ENCODE measurements at places on chromosomes 13 and 19. TPM values are rescaled to one million over a fixed set of nuclear protein-coding genes. Genes with fewer than 3 reads are reported as not detected.

GRCh38 chr19:52590728-52591127 is 20.6 kb downstream of the ZNF701 start:
- H3K36me3 ChIP-seq: peaks cover 13% of the 10 kb centered on the region
- H3K27me3 ChIP-seq: no peaks in the 10 kb centered on the region
- no peak for DNase-seq
- H3K27ac ChIP-seq: no peak overlapping the region
- no peaks in the 10 kb centered on the region for H3K4me1 ChIP-seq
- no peak overlapping the region for H3K4me3 ChIP-seq

DNA sequence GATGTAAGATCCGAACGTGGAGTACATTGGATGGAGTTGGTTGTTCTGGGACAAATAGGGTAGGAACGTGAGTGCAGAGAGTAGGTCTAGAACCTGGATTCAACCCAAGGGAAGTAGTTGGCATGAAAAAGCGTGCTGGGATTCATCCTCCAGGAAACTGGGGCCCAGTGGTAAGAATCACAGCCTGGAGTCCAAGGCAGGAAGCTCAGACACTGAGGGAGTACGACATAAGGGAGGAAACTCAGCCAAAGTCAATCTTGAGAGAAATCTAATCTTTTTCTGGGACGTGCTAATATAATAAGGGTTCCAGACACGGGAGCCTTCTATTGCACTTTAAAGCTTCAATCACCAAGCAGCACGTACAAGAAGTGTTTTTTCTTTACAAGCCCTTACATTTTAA is 46.4 kb downstream of the DLEU7 start:
- no peaks in the 10 kb centered on the region for H3K27me3 ChIP-seq
- no peaks in the 10 kb centered on the region for H3K4me1 ChIP-seq
- H3K36me3 ChIP-seq: no peaks in the 10 kb centered on the region
- no peak overlapping the region for H3K27ac ChIP-seq
- DNase-seq: no peak
- H3K4me3 ChIP-seq: no peak overlapping the region

The FIZ1 gene
- polyA plus RNA-seq: 7.2 TPM

DNA sequence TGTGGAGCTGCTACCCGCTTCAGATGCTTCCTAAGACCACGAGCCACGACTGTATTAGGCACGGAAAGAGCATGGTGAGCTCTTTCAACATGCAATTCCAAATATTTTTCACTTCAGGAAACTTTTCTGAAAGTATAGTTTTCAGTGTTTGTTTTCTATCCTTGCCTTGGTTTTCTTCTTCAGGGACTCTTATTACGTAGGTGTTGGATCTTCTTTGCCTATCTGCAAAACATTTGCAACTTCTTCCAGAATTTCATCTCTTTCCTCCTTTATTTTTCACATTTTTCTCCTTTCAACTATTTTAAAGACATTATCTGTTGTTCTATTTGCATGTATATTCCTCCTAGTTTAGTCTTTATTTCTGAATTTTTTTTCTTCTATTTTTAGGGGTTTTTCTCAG is 148.9 kb upstream of the LSM14A start:
- no peak overlapping the region for H3K4me3 ChIP-seq
- no peaks in the 10 kb centered on the region for H3K36me3 ChIP-seq
- H3K4me1 ChIP-seq: no peaks in the 10 kb centered on the region
- H3K27me3 ChIP-seq: no peaks in the 10 kb centered on the region

- H3K4me1 ChIP-seq: peaks cover 33% of the 10 kb centered on the region
- no peak for DNase-seq
- H3K36me3 ChIP-seq: no peaks in the 10 kb centered on the region
- no peaks in the 10 kb centered on the region for H3K27me3 ChIP-seq
- H3K27ac ChIP-seq: no peak overlapping the region
- no peak overlapping the region for H3K4me3 ChIP-seq
Observed at GRCh38 chr13:44112700-44113329, 233.1 kb downstream of the LACC1 start.

The KLF12 gene
- 0.54 TPM for polyA plus RNA-seq

- no peaks in the 10 kb centered on the region for H3K4me1 ChIP-seq
- DNase-seq: no peak
- H3K4me3 ChIP-seq: no peak overlapping the region
- no peaks in the 10 kb centered on the region for H3K27me3 ChIP-seq
- H3K27ac ChIP-seq: no peak overlapping the region
- H3K36me3 ChIP-seq: no peaks in the 10 kb centered on the region
Observed at GRCh38 chr13:81382246-81382645, 1041.3 kb upstream of the SPRY2 start.

GRCh38 chr19:8367327-8368001 is 3.5 kb downstream of the ANGPTL4 start:
- peak; percentile 68 for DNase-seq
- H3K27me3 ChIP-seq: no peaks in the 10 kb centered on the region
- H3K27ac ChIP-seq: no peak overlapping the region
- H3K4me1 ChIP-seq: peaks cover 2% of the 10 kb centered on the region
- no peaks in the 10 kb centered on the region for H3K36me3 ChIP-seq
- H3K4me3 ChIP-seq: no peak overlapping the region

DNA sequence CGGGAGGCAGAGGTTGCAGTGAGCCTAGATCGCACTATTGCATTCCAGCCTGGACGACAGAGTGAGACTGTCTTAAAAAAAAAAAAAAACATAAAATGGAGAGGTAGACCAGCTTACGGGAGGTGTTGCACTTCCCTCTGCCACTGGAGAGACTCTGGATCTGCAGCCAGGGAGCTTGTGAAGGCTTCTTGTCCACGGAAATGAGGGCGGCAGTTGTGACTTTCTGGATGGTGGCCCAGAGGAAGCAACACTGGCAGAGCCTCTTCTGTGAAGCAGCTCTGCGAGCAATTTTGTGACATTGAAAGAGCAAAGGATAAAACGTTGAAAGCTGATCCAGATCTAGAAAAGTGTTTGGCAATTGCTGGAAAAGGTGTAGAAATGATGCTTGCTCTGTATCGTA is 10.4 kb downstream of the SPINT2 start:
- no peaks in the 10 kb centered on the region for H3K27me3 ChIP-seq
- peaks cover 2% of the 10 kb centered on the region for H3K4me1 ChIP-seq
- H3K27ac ChIP-seq: peak overlapping the region; percentile 64

DNA sequence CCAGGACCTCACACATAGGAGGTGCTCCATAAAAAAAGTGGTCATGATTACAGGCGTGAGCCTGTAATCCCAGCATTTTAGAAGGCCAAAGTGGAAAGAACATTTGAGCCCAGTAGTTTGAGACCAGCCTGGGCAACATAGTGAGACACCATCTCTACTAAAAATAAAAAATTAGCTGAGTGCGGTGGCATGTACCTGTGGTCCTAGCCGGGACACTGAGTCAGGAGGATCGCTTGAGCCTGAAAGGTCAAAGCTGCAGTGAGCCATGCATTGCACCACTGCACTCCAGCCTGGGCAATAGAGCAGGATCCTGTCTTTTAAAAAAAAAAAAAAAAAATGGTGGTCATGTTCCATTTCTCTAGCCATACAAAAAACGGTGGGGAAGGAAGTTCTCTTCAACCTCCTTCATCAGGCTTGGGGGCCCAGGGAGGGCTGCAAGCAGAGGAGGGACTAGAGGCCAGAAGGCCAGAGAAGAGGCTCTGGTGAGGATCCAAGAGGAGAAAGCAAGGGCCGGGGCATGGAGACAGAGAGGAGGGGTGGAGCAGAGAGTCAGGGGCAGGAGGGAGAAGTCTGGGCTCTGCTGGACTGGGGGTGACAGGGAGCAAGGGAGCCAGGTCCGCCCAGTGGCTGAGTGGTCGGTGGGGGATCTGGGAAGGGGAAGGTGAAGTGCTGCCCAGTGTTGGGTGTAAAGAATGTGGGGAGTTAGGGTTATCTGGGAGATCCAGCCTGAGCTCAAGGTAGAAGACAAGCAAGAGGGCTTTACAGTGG is 8.9 kb downstream of the KASH5 start:
- no peaks in the 10 kb centered on the region for H3K4me1 ChIP-seq
- no peaks in the 10 kb centered on the region for H3K27me3 ChIP-seq
- H3K27ac ChIP-seq: no peak overlapping the region
- DNase-seq: no peak
- H3K36me3 ChIP-seq: no peaks in the 10 kb centered on the region
- no peak overlapping the region for H3K4me3 ChIP-seq

DNA sequence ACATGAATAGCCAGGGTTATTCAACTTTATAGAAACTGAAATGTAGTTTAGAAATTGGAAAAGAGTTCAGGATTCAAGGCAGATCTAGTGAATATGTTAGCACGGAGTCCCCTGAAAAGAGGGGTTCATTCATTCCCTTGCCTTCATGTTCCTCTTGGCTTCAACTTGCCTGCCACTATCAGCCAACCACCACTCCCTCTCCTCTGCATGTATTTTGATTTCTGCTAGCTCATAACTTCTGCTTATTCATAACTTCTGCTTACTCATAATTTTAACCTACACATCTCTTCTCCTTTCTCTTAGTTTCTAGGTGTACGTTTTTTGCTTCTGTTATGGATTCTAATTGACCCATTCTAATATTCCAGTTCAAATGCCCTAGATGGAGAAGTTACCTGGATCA is 5.5 kb upstream of the SERTM1 start:
- DNase-seq: no peak
- H3K27ac ChIP-seq: no peak overlapping the region
- H3K27me3 ChIP-seq: peaks cover 2% of the 10 kb centered on the region
- no peaks in the 10 kb centered on the region for H3K36me3 ChIP-seq
- H3K4me3 ChIP-seq: no peak overlapping the region
- H3K4me1 ChIP-seq: no peaks in the 10 kb centered on the region

DNA sequence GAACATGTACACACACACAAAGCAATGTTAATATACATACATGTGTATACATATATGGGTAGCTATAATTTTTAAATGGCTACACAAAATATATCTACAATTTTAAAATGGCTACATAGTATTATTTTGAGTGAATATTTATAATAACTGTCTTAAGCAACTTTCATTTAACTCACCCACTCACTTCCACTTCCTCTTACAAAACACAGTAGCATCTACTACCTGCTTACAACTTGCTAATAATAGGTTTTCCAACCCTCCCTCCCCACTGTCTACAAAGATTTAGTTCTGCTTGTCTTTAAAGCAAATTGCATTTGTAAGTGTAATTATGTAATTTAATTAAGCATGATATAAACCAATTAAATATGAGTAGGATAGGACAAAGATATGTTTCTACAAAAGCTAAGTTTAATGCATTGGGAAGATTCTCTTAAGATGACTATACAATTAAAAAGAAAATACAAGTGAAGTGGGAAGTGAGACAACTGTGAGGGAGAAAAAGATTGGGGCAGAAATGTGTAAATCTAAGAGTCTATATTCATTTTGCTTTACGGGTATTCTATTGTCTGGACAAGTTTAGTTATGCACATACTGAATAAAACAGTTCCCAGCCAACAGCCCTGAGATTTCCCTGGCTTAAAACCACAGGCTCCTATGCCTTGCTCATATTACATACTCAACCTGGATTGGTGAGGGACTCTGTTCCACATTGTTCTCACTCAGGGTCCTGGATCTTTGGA is 583.1 kb downstream of the EFNB2 start:
- no peaks in the 10 kb centered on the region for H3K36me3 ChIP-seq
- H3K4me3 ChIP-seq: no peak overlapping the region
- no peaks in the 10 kb centered on the region for H3K4me1 ChIP-seq
- H3K27ac ChIP-seq: no peak overlapping the region
- no peaks in the 10 kb centered on the region for H3K27me3 ChIP-seq

GRCh38 chr13:27476943-27477703 is 26.8 kb upstream of the MTIF3 start:
- no peaks in the 10 kb centered on the region for H3K4me1 ChIP-seq
- H3K4me3 ChIP-seq: no peak overlapping the region
- no peaks in the 10 kb centered on the region for H3K27me3 ChIP-seq
- H3K36me3 ChIP-seq: no peaks in the 10 kb centered on the region
- H3K27ac ChIP-seq: peak overlapping the region; percentile 72

The FFAR3 gene
- not detected for polyA plus RNA-seq

DNA sequence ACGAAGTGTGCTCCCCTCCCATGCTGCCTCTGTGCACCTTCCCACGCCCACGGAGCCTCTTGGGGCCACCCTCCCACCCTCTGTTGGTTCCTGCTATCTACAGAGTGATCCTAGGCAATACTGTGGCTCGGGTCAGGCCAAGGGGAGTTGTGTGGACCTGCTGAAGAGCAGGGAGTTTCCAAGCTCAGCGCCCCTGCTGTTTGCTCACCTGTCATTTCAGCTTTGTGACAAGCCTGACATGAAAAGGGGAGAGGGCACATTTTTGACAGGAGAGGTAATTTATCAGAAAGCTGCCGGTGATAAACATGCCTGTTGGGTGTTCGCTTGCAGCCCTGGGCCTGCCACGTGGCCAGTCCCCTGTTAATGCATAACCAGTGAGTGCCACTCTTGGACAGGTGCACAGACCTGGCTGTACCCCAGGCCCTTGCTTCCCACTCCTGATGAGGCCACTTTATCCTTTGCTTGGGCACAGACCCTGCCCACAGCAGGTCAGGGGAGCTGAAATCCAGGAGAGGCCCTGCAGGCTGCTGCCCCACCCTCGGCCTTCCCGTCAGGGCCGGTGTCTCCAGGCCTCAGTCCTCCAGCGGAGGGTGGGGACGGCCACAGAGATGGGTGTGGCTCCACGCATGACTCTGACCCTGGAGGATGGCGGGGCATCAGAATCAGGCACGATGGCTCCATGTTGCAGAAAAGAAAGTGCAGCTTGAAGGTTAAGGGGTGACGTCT is 201.5 kb upstream of the GPR12 start:
- H3K27ac ChIP-seq: peak overlapping the region; percentile 85
- no peak overlapping the region for H3K4me3 ChIP-seq
- peak; percentile 92 for DNase-seq
- no peaks in the 10 kb centered on the region for H3K27me3 ChIP-seq
- H3K36me3 ChIP-seq: no peaks in the 10 kb centered on the region

The GIPR gene
- polyA plus RNA-seq: 1.1 TPM

DNA sequence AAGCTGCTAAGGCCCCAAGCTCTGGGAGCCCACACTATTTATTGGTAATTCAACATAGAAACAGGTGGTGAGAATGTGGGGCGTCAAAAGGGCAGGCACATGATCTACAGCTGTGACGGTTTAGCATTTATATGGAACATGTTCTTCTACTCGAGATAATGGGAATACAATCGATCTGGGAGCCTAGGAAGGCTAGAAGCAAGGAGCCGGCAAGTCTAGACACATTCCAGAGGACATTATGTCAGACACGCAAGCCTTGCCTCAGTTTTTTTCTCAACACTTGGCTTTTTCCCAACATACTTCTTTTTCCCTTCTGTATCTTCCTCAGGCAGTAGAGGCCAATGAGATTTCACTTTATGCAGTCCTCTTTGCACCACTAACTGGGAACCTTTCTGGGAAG is 315.7 kb upstream of the SLITRK5 start:
- H3K4me1 ChIP-seq: no peaks in the 10 kb centered on the region
- no peak for DNase-seq
- no peaks in the 10 kb centered on the region for H3K36me3 ChIP-seq

The LRRC63 gene
- not detected for polyA plus RNA-seq

DNA sequence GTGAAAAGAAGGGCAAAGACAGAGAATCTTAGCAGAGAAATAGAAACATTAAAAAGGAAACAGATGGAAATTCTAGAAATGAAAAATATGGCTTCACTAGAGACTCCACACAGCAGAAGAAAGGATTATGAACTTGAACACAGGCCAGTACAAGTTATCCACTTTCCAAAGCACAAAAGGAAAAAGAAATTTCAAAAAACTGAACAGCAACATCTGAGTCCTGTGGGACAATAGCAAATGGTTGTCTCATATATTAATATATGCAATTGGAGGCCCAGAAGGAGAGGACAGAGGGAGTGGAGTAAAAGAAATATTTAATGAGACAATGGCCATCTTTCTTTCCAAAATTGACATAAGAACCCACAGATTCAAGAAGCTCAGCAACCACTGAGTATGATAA is 141.7 kb upstream of the GJB6 start:
- no peaks in the 10 kb centered on the region for H3K36me3 ChIP-seq
- no peak overlapping the region for H3K27ac ChIP-seq
- no peak for DNase-seq

The ZNF761 gene
- 19.8 TPM for polyA plus RNA-seq

GRCh38 chr19:11699931-11700794 is 38.6 kb downstream of the ZNF823 start:
- no peaks in the 10 kb centered on the region for H3K27me3 ChIP-seq
- no peak overlapping the region for H3K4me3 ChIP-seq
- no peaks in the 10 kb centered on the region for H3K4me1 ChIP-seq

All from small intestine (tissue), 16 donors.